ENCODE measurements at places on chromosomes 1 and 21.

- no peak for DNase-seq
Observed at GRCh38 chr1:154773551-154773950, 96.5 kb downstream of the KCNN3 start.

- DNase-seq = no peak
Observed at GRCh38 chr21:22855581-22855980, 1857.4 kb downstream of the NCAM2 start.

GRCh38 chr1:16960560-16961296, 19.7 kb downstream of the MFAP2 start:
- DNase-seq = peak; percentile 59

DNA sequence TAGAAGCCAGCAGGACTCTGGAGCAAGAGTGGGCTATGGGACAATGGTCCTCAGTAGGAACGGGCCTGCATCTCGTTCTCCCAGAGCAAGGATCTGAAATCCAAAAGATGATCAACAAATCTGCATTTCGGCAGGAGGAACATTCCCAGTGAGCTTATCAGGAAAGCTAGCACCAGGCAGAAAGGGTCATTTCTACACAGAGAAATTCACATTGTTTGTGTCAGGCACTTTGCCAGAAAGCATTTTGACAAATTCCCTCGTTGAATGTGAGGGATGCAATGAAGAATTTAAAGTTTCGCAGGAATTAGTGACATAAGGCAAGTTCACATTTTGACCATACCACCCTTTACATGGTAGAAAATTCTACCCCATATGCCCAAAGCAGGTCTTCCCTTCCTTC, 31.6 kb upstream of the ETS2 start:
- DNase-seq = no peak

GRCh38 chr1:53350853-53351767, 23.2 kb upstream of the LRP8 start:
- DNase-seq = no peak

GRCh38 chr1:222385262-222385661, 162.6 kb downstream of the HHIPL2 start:
- no peak for DNase-seq

- no peak for DNase-seq
Observed at GRCh38 chr1:204621996-204622395, 63.5 kb downstream of the LRRN2 start.

DNA sequence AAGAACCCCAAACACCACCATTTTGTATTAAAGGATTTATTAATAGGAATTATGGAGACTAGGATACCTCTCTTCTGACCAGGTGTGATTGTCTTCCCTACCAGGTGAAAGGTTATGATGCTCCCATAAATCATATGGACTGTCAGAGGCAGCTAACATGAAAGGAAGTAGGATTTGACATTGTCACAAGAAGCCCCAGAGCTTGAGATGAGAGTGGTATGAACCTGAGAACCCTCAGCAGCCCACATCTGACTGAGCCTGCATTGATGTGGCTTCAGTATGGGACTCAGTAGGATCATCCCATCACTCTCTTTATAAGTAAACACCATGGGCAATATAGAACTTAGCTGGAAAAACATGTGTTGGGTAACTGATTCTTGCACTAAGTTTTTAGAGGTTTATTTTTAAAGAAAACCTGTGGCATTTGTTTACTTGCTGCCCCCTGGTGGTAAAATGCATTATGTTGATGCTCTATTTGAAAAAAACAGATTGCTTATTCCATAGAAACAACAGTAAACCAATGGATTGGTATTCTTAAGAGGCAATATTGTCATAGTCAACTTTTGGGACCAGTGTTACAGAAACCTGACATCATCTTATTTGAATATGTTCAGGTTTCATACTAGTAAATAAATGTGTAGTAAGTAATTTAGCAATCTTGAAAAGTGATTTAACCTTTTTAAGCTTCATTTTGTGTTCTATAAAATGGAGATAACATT, 16.6 kb upstream of the CACYBP start:
- no peak for DNase-seq

GRCh38 chr1:78143673-78144072, 97.9 kb downstream of the GIPC2 start:
- DNase-seq = no peak

DNA sequence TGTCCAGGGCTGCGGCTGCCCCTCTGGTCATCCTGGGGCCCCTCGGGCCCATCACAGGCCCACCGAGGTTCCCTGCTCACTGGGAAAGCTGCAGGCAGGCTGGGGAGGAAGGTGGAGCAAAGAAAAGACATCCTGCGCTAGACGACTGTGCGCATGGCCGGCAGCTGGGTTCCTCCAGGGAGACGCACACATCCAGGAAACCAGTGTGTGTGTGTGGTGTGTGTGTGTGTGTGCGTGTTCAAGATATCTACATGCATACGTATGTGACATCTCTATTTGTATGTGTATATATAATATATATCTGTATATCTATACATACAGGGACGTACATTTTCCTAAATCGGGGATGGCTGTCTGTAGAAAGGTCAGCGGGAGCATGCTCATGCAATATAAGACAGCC, 63.7 kb downstream of the ACOT7 start:
- no peak for DNase-seq

DNA sequence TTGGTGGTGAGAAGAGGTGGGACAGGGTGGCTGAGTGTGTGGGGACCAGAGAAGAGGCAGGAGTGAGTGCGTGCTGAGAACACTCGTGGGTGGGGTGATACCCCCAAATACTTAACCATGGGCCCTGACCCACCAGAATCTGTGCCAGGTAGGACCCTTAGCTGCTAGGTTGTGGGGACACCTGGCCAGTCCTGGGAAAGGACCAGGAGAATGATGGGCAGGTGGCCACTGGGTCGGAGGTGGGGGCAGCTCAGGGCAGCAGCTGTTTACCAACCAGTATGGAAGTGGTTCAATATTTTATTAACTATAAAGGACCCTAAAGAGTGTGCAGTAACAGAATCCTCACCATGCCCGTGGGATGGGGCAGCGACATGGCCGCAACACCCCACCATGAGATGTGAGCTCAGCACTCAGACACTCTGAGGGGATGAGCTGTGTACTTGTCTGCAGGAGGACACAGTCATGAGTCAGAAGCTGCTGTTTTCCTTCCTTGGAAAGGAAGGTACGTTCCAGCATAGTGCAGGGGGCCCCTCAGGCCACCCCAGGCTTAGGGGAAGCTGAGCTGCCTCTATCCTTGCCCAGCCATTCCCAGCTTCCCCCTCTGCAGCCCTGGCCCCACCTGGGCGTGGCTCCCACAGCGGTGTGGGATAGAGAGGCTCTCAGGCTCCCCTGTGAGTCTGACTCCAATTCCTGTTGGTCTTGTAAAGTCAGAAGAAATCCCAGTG, 25.4 kb downstream of the TEX35 start:
- DNase-seq = no peak

- DNase-seq = no peak
Observed at GRCh38 chr1:81597720-81598426, 202.9 kb upstream of the ADGRL2 start.

- no peak for DNase-seq
Observed at GRCh38 chr1:83583351-83584014, 415.4 kb downstream of the TTLL7 start.

GRCh38 chr1:211019266-211019665, 114.7 kb downstream of the KCNH1 start:
- no peak for DNase-seq

DNA sequence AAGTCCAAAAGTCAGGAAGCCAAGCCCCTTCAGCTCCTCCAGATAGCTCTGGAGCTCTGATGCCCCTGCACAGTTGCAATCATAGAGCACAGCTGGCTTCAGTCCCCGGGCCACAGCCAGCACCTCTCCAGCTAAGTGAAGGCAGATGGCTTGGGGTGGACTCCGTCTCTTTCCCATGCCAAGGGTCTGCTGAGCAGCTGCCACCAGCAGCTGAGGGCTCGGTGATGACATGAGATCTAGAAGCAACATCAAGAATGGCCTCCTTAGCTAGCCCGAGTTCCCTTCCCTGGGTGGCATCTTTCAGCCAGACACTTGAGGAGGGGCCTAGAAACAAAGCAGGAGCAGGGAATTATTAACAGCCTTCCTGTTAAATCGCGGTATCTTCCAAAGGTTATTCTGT, 973 bp downstream of the C1orf74 start:
- DNase-seq = no peak

DNA sequence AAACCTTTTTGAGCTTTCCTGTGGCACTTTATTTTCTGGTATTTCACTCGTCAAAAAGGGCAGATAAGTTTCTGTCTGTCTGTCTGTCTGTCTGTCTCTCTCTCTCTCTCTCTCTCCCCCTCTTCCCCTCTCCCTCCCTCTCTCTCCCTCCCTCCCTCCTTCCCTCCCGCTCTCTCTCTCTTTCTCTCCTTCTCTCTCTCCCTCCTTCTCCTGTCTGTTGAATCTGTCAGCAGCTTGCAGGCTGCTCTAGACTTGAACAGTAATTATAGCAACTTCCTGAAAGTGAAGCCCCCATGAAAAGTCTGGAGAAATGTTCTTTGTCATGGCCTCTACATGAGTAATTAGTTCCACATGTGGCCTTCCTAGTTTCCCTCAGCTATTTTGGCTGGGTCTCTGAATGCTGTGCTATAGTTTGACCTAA, 275.2 kb upstream of the C1orf105 start:
- no peak for DNase-seq

GRCh38 chr21:45255381-45256020, 32.2 kb downstream of the POFUT2 start:
- DNase-seq = no peak

GRCh38 chr1:95168761-95169351, 51.7 kb downstream of the TLCD4 start:
- no peak for DNase-seq

DNA sequence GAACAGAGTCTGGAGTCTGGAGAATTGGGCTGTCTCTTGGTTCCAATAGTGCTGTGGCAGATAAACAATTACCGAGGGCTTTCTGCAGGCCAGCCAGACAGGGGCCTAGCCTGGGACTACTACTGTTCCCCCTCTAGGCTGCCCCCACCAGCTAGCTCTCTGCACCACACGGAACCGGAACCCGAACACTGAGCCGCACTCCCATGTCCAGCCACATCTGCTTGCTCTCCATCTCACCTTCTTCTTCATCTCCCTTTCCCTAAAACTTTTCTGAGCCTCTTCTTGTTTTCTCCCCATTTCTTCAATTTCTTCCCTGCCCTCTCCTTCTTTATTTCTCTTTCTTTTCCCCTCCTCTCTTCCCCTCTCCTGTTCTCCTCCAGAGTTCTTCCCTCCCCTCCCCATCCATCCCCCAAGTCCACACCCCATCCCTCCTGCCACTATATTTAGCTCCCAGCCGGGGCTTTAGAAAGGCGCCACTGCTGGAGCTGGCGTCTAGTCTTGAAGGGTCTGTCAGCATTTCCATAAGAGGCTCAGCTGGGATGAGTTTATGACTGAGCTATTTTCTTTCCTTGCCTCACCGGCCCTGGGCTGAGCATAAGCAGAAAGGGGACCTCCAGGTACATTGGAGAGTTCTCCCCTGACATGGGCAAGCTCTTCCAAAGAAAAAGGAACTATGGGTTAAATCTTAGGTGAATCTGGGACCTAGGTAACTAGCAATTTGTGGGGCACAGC, 25.7 kb upstream of the ATP2B4 start:
- no peak for DNase-seq

GRCh38 chr1:30991862-30992606, 73.5 kb downstream of the PUM1 start:
- DNase-seq = no peak

- no peak for DNase-seq
Observed at GRCh38 chr21:27582246-27582947, 615.5 kb upstream of the ADAMTS5 start.

GRCh38 chr1:47771751-47772150, 225.4 kb downstream of the TRABD2B start:
- no peak for DNase-seq

GRCh38 chr21:43304206-43304605, 122.7 kb downstream of the SIK1 start:
- no peak for DNase-seq

DNA sequence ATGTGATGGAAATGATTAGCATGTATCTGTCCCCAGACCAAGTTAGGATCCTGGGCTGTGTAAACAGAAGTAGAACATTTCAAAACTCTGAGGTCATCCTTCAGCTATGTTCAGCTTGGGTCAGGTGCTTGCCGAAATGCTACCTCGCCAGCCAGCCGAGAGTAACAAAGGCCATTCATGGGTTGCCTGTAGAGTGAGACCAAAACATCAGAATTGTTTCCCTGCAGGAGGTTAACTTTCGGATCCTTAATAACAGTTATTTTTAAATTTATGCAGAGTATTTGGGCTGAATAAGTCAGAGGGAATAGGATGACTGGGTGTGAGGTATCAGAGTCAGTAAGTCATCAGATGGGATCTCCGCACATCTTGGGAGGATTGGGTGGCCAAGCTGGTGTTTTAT, 35.6 kb downstream of the SMYD2 start:
- DNase-seq = no peak

- DNase-seq = no peak
Observed at GRCh38 chr1:86841116-86841515, 72.8 kb downstream of the SELENOF start.

GRCh38 chr1:241310451-241310850, 46.6 kb downstream of the RGS7 start:
- no peak for DNase-seq

GRCh38 chr1:48661726-48662463, 114.8 kb downstream of the BEND5 start:
- no peak for DNase-seq

- no peak for DNase-seq
Observed at GRCh38 chr1:97196825-97197516, 475.4 kb downstream of the PTBP2 start.

DNA sequence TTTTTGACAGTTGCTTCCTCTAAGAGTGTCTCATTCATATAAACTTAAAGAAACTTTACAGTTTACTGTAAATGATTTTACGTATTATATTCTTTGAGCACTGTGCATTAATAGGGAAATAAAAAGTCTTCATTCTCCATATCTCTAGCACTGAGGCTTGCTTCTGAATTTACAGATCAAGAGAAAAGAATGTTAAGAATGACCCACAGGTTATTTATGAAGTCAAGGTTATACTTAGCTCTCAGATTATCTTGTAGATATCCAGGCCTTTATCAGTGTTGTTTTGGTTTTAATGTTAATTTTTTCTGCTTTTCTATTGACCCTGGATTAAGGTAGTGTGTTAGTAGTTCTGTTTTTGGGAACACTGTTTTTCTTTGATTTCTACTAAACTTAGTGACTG, 91.4 kb downstream of the GPR161 start:
- no peak for DNase-seq

GRCh38 chr1:34864759-34865158, 5.2 kb upstream of the SMIM12 start:
- no peak for DNase-seq

- DNase-seq = no peak
Observed at GRCh38 chr21:44275041-44275440, 10.6 kb upstream of the AIRE start.

DNA sequence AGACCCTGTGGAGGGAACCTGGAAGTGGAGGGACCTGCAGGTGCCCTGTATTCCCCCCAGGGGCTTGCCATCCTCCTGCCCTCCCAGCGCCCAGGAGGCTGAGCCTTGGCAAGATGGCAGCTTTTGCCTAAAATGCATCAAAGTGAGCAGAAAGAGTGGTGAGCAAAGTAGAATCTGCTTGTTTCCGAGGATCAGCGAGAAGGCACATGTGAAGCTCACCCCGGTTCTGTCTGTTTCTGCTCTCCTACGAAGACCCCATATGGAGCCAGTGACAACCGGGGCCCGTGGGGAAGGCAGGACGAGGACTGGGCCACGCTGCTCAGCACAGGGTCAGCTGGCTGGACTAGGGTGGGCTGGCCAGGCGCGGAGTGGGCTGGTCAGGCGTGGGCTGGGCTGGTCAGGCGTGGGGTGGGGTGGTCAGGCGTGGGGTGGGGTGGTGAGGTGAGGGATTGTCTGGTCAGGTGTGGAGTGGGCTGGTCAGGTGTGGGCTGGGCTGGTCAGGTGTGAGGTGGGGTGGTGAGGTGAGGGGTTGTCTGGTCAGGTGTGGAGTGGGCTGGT, 5.2 kb upstream of the FNDC10 start:
- no peak for DNase-seq
